Right renal pelvis (tissue), 4 donors: ENCODE measurements at places on chromosomes 6 and 20. TPM values are rescaled to one million over a fixed set of nuclear protein-coding genes. Genes with fewer than 3 reads are reported as not detected.

RSPH4A gene
- polyA plus RNA-seq, result 3.3 TPM

TRAM2 gene
- 49.3 TPM for polyA plus RNA-seq

HLA-A gene
- polyA plus RNA-seq, result 174 TPM

OLIG3 gene
- not detected for polyA plus RNA-seq

SAPCD1 gene
- 9.2 TPM for polyA plus RNA-seq

DAAM2 gene
- 25.4 TPM for polyA plus RNA-seq

MYBL2 gene
- 22.3 TPM for polyA plus RNA-seq

LRRC1 gene
- polyA plus RNA-seq, result 28.1 TPM

DNA sequence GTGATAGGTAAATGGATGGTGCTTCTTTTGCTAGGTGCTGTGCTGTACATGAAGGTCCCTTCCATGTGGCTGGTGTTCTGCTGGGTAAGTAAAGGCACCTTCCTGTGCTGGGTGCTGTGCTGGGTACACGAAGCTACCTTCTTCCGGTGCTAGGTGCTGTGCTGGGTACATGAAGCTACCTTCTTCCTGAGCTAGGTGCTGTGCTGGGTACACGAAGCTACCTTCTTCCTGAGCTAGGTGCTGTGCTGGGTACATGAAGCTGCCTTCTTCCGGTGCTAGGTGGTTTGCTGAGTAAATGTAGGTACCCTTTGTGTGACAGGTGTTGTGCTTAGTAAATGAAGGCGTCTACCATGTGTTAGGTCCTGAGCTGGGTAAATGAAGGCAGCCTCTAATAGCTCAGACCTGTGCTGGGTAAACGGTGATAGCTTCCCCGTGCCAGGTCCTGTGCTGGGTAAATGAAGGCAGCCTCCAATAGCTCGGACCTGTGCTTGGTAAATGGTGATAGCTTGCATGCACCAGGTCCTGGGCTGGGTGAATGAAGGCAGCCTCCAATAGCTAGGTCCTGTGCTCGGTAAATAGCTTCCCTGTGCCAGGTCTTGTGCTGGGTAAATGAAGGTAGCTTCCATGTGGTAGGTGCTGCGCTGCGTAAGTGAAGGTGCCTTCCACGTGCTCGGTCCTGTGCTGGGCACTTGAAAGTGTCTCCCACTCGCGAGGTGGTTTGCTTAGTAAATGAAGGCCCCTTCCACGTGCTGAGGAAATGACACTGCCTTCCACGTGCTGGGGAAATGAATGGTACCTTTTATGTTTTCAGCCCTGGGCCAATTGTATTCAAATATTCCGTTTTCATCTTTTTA, 115.5 kb downstream of the ERMARD start:
- no peak for DNase-seq

GRCh38 chr20:53940907-53941545, 129.4 kb downstream of the BCAS1 start:
- no peak for DNase-seq

DNA sequence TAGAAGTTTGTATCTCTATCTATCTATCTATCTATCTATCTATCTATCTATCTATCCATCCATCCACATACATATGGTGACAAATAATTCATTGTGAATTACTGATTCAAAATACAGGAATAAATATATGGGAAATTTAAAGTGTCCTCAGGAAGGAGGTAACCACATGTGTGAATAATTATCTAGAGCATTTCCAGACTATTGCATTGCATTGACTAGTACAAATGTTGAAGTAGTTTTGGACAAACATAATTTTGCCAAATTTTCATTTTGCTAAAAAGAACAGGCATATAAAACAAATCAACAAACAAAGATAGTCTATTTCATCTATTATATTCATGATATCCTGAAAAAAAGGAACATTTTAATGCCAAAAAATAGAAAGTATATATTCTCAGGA, 192.7 kb downstream of the UTRN start:
- no peak for DNase-seq

DNA sequence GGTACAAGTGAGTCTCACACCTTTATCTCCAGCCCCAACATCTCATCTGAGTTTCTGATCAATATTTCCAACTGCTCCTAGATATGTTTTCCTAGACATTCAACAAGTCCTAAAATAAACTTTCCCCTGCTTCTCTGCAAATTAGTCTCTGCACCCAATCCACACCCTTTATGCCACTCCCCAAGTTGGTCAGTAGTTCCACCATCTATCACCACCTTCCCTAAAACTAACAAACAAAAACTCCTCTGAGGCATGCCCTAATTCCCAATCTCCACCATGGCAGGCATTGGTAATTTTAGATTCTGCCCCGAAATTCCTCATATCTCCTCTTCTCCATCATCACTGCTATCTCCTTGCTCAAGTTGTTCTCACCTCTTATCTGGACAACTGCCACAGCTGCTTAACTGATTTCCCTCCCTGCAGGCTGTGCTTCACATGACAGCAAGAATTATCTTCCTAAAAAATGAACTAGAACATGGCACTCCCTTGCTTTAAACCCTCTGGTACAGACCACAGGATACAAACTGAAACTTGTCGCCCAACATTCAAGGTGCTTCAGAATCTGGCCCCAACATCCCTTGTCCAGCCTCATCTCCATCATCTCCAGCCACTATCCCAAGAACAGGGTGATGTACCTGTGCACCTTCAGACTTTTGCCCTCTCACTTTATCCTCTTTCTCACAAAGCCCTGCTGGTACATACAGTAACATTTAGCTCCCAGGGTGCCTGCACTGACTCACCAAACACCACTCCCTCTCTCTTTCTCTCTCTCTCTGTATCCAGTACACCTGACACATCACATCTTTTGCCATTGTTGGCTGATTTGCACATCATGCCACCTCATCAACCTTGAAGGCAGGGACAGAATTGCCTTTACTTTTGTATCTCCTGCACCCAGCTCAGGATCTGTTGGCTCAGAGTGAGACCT, 55.5 kb downstream of the ZHX3 start:
- no peak for DNase-seq

DNA sequence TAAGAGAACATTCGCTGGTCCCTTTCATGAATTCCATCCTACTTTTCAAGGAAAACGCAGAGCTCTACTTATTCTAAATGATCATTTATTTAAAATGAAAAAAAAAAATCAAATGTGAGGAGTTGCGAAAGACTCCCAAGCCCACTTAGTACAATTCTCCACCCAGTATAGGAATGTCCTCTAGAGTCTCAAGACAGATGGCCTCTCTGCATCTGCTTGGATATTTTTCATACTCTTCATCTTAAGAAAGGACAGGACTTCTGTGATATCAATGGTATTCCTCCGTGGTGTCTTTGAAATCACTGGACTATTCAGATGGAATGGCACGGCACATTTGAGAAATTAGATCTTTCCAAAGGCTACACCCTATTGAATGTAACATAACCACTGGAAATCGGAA, 107.1 kb downstream of the PTPRK start:
- no peak for DNase-seq
